ENCODE measurements at places on chromosomes 2 and 18. TPM values are rescaled to one million over a fixed set of nuclear protein-coding genes. Genes with fewer than 3 reads are reported as not detected.
A peak's percentile ranks its signal among the peaks of the same experiment; 100 is the strongest.

SULT1C4 gene
- total RNA-seq: 6.0 TPM

RGPD3 gene
- not detected for total RNA-seq

SCTR gene
- total RNA-seq: not detected

CPO gene
- total RNA-seq: not detected

ST6GAL2 gene
- total RNA-seq: 139 TPM

NTSR2 gene
- total RNA-seq: not detected

CCDC121 gene
- 2.5 TPM for total RNA-seq

INPP5D gene
- 0.40 TPM for total RNA-seq

ZAP70 gene
- 0.44 TPM for total RNA-seq

INPP1 gene
- total RNA-seq: 17.3 TPM

AQP12B gene
- not detected for total RNA-seq

POTEF gene
- not detected for total RNA-seq

GRCh38 chr2:216807857-216808272 lies 52.0 kb downstream of the TNP1 start:
- H3K4me1 ChIP-seq: no peaks in the 10 kb centered on the region
- no peak overlapping the region for H3K4me3 ChIP-seq
- H3K36me3 ChIP-seq: no peaks in the 10 kb centered on the region

GRCh38 chr2:88318071-88318955 lies 134.2 kb downstream of the FOXI3 start:
- no peaks in the 10 kb centered on the region for H3K36me3 ChIP-seq
- no peak overlapping the region for H3K4me3 ChIP-seq
- H3K27ac ChIP-seq: no peak overlapping the region
- no peak for DNase-seq
- no peaks in the 10 kb centered on the region for H3K27me3 ChIP-seq

DNA sequence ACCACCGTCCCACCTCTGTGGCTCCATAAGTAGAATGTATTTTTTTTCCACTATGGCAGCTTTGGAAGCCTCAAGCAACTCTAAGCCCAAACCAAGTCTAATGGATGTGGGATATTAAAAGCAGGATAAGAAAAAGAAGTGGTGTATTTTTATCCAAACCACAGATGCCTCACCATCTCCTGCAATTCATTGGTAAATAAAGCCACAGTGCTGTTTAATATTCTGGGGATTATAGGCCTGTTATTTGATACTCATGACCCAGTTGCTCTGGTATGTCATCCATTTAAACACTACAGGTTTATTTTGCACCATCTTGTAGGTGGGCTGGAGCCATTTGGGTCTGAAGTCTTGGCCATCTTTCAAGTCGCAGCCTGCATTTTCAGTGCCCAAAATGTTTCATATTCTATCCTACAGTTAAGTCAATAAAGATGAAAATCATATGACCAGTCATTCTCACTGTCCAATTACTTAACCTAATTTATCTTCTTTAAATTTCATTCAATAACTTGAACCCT lies 279.5 kb upstream of the EPHA4 start:
- no peaks in the 10 kb centered on the region for H3K4me1 ChIP-seq
- no peak for DNase-seq
- no peak overlapping the region for H3K4me3 ChIP-seq

- H3K27me3 ChIP-seq: peaks cover 53% of the 10 kb centered on the region
- no peaks in the 10 kb centered on the region for H3K36me3 ChIP-seq
These were observed 178.6 kb downstream of the ZBTB7C start for GRCh38 chr18:48230467-48231113.

DNA sequence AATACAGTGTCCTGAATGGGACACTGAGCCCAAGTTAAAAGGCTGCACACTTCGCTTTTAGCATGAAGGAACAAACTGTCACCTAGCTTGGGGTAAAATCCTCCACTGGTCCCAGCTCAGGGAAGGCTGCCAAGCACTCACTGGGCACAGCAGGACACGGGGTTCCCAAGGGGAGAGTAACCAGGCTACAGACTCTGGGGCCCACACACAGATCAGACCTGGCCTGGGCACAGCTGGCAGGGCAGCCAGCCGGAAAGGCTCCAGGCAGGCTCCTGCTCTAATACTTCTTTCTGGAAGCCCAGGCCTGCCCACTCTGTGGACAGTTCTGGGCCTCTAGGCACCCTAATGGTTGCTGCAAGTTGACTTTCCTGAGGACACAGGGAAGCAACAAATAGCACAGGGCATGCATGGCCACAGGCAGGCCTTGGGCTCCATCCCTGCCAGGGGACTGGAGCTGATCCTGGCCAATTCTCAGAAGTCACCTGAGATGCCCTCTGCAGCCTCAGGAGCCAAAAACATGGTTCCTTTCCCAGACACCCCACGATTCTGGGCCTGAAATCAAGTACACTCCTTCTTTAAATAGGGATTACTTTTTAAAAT lies 18.7 kb upstream of the SULT1C3 start:
- H3K36me3 ChIP-seq: no peaks in the 10 kb centered on the region
- H3K4me3 ChIP-seq: no peak overlapping the region
- H3K27ac ChIP-seq: no peak overlapping the region
- no peak for DNase-seq

DNA sequence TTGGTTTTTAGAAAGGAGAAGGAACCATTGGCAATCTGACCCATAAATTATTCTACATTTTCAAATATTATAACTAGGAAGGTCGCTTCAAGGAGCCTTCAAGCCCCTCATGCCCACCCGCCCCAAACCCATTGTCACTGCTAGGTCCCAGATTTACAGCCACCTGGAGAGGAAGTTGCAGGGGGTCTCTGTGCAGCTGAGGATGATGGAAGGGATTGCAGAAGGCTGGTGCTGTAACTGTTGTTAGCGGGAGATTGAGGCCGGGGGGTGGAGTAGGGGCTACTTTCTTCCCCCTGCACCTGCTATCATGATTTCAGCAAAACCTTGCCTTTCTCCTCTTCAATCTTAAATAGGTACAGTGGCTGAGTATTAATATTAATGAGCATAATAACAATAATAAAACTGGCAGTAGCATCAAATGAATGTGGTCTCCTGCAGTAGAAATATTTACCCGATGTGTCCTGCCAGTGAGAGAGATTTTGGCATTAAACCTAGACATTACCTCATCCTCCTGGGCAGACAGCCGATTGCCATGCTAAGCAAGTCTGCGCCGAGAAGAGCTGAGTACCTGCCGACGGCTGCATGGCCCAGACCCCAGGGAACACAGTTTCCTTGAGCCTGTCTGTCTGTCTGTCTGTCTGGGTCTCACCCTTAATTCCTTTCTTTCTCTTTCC lies 225.4 kb downstream of the FAM210A start:
- no peak for DNase-seq
- peaks cover 2% of the 10 kb centered on the region for H3K36me3 ChIP-seq
- peaks cover 30% of the 10 kb centered on the region for H3K4me1 ChIP-seq
- peaks cover 8% of the 10 kb centered on the region for H3K27me3 ChIP-seq
- H3K27ac ChIP-seq: peak overlapping the region; percentile 83
- H3K4me3 ChIP-seq: no peak overlapping the region

DNA sequence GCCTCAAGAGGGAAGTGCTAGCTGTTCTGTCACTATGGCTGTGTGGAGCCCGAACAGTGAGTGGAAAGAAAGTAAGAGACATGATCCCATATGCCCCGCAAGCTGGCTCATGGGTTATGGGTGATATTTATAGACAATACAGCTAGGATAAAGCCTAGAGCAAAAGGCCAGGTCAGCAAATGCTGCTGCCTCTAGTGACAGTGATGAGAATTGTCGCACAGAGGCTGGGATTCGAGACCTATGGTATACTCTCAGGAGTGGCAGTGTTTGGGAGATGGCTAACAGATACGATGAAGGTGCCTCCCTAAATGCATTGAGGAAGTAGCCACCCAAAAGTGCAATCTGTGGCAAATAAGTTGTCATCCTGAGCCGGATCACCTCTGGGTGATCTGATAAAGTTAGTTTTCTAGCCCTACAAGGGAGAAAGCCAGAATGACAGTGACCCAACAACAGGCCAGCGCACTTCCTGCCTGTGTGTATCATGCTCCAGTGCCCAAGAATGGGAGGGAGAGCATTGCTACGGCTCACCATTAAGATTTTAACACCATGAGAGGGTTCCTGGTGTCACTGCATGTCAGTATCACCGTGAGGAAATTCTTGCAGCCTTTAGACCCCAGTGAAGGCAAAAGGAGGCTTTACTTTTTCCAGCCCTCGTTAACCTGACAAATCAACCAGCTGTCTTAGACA lies 92.2 kb upstream of the TGFA start:
- H3K27ac ChIP-seq: no peak overlapping the region
- peaks cover 10% of the 10 kb centered on the region for H3K27me3 ChIP-seq
- no peak for DNase-seq
- H3K36me3 ChIP-seq: no peaks in the 10 kb centered on the region
- H3K4me3 ChIP-seq: no peak overlapping the region

GRCh38 chr2:193894081-193894480 lies 1699.3 kb upstream of the TMEFF2 start:
- no peaks in the 10 kb centered on the region for H3K27me3 ChIP-seq
- no peak overlapping the region for H3K27ac ChIP-seq
- H3K36me3 ChIP-seq: peaks cover 3% of the 10 kb centered on the region
- no peak for DNase-seq

DNA sequence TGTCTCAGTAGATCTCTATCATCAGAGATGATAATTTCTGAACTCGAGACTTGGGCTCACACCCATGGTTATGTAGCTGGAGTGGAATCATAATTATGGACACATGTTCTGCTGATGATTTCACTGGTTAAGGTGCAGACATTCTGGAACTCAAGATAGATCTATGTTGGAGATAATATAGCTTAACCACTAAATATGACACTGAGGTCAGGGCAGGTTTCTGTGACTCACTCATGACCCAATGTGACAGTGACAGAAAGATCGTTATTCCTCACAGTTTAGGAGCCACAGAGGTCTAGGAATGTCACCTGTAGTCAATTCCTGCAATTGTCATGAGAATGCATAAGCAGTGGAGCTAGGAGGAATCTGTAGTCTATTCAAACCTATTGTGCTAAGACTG lies 828.6 kb downstream of the TRIB2 start:
- H3K27me3 ChIP-seq: peaks cover 2% of the 10 kb centered on the region
- H3K4me1 ChIP-seq: no peaks in the 10 kb centered on the region
- H3K4me3 ChIP-seq: no peak overlapping the region
- DNase-seq: no peak
- H3K36me3 ChIP-seq: no peaks in the 10 kb centered on the region
- H3K27ac ChIP-seq: no peak overlapping the region

GRCh38 chr18:58253318-58253717 lies 209.3 kb downstream of the NEDD4L start:
- DNase-seq: no peak
- peaks cover 56% of the 10 kb centered on the region for H3K4me1 ChIP-seq
- no peaks in the 10 kb centered on the region for H3K27me3 ChIP-seq
- H3K27ac ChIP-seq: no peak overlapping the region

GRCh38 chr2:207474863-207475485 lies 54.8 kb upstream of the CREB1 start:
- no peak for DNase-seq
- H3K36me3 ChIP-seq: no peaks in the 10 kb centered on the region
- peaks cover 32% of the 10 kb centered on the region for H3K4me1 ChIP-seq
- H3K27ac ChIP-seq: no peak overlapping the region
- no peaks in the 10 kb centered on the region for H3K27me3 ChIP-seq

DNA sequence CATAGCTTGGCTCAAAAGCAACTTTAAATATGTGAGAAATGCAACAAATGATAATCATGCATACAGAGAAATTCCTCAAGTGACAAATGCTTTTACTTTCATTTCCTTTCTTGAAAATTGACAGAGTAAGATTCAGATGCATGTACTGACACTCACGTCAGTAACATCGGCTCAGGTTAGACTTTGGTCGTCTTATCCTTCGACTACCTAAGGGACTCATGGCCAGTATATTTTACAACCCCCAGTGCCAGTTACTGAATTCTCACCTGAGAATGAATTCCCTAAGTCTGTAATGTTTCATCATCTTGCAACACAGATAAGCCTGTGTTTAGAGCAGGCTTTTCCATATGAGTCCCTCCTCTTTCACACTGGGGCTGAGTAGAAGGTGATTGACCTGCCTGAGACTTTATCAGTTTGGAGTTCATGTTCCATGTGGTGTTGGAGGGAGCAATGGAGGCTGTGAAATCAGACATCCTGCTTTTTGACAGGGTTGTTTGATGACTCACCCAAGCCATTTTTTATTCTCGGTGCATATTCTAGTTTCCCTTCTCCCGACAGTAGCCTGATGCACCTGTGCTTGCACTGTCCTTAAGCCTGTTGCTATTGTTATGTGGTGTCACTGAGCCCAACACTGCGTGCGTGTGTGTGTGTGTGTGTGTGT lies 30.5 kb upstream of the ATP8B1 start:
- H3K4me1 ChIP-seq: peaks cover 24% of the 10 kb centered on the region
- no peaks in the 10 kb centered on the region for H3K36me3 ChIP-seq
- H3K4me3 ChIP-seq: peak overlapping the region; percentile 48
- H3K27ac ChIP-seq: peak overlapping the region; percentile 75

DNA sequence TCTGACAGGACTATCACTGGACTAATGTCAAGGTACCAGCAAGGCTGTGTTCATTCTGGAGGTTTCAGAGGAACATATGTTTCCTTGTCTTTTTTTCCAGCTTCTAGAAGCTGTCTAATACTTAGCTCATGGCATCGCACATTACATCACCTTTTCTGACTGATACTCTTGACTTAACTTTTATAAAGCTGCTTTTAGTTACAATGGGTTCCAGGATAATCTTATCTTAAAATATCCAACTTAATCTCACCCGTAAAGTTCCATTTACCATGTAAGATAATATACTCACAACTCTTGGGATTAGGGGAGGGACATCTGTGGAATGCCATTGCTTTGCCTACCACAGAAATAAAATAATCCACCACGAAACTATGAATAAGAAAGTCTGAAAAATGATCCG lies 394.2 kb downstream of the CDH19 start:
- no peak overlapping the region for H3K27ac ChIP-seq
- no peak overlapping the region for H3K4me3 ChIP-seq
- no peak for DNase-seq
- no peaks in the 10 kb centered on the region for H3K4me1 ChIP-seq

- H3K27ac ChIP-seq: peak overlapping the region; percentile 47
- H3K27me3 ChIP-seq: no peaks in the 10 kb centered on the region
- peaks cover 63% of the 10 kb centered on the region for H3K4me1 ChIP-seq
- H3K36me3 ChIP-seq: peaks cover 20% of the 10 kb centered on the region
These were observed 53.8 kb downstream of the CTIF start for GRCh38 chr18:48592540-48593171.

GRCh38 chr2:134773759-134774742 lies 55.3 kb upstream of the TMEM163 start:
- no peak overlapping the region for H3K27ac ChIP-seq
- H3K27me3 ChIP-seq: peaks cover 7% of the 10 kb centered on the region
- no peak overlapping the region for H3K4me3 ChIP-seq

DNA sequence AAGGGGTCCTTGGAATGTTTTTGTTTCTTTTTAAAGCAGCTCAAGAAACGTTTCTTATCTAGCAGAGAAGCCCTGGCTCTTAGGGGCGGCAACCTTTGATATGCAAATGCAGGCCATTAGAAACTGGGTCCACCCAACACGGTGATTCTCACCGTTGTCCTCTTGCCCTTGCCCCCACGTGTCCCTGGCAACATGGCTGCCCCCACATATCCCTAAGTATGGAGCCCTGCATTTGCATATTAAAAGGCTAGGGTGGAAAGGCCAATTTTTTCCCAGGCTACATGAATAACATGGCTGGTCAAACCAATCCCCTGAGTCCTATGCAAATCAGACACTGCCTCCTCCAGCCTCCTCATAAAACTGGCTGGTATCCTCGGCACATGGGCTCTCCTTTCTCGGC lies 230.1 kb upstream of the SPOPL start:
- no peak overlapping the region for H3K27ac ChIP-seq
- H3K4me3 ChIP-seq: no peak overlapping the region
- H3K36me3 ChIP-seq: no peaks in the 10 kb centered on the region

GRCh38 chr2:220275454-220275853 lies 648.0 kb downstream of the SLC4A3 start:
- no peak overlapping the region for H3K27ac ChIP-seq
- no peak overlapping the region for H3K4me3 ChIP-seq
- no peaks in the 10 kb centered on the region for H3K36me3 ChIP-seq
- H3K4me1 ChIP-seq: peaks cover 16% of the 10 kb centered on the region
